GM19239 (cell line): ENCODE measurements at places on chromosomes 16 and 17.

DNA sequence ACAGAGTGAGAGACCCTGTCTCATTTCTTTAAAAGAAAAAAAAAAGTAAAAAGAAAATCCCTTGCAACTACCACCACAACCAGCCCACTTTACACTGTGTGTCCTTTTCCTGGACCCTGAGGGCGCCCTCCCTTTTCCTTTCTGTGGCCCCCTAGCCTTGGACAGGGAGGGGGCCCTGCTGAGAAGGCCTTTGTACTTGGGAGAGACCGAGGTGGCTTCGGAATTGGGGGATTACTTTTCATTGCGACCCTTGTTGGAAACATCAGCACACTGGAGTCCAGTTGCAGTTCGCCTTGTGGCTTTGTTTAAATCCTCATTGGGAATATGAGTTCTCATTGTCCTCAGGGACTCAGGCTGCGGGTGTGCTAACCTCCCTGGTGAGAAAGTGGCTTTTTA is 9.4 kb upstream of the DNASE1 start:
- no peak for DNase-seq

- no peak for DNase-seq
Measured at GRCh38 chr17:82343560-82343959, 10.0 kb upstream of the SECTM1 start.

DNA sequence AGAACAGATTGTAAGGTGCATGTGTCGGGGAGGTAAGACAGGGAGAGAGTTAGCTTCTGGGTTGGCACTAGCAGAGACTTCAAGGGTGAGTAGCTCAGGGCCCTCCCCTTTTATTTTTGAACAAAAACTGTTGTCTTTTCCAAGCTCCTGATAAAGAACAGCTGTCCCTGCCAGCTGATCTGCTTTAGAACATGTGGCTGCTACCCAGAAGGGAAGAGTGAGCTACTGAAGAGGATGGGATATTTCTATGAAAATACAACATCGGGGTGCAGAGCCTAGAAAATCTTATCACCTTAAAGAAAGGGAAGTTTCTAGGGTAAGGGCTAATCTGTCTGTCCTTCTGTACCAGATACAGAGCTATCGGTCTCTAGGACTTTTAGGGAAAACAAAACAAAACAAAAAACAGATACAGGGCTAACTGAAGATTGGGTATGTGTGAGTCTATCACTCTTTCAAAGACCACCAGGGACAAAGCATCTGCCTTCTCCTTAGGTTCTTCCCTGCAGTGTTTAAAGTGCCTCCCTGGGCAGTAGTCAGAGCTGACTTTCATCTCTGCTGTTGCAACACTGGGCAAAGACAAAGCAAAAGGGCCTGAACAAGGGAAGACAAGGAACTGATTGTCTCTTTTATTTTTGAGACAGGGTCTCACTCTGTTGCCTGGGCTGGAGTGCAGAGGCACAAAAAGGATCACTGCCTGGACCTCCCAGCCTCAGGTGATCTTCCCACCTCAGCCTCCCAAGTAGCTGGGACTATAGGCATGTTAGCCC is 5.0 kb upstream of the DHRS13 start:
- no peak for DNase-seq

GRCh38 chr17:75548813-75549212 is 23.3 kb downstream of the LLGL2 start:
- no peak for DNase-seq

DNA sequence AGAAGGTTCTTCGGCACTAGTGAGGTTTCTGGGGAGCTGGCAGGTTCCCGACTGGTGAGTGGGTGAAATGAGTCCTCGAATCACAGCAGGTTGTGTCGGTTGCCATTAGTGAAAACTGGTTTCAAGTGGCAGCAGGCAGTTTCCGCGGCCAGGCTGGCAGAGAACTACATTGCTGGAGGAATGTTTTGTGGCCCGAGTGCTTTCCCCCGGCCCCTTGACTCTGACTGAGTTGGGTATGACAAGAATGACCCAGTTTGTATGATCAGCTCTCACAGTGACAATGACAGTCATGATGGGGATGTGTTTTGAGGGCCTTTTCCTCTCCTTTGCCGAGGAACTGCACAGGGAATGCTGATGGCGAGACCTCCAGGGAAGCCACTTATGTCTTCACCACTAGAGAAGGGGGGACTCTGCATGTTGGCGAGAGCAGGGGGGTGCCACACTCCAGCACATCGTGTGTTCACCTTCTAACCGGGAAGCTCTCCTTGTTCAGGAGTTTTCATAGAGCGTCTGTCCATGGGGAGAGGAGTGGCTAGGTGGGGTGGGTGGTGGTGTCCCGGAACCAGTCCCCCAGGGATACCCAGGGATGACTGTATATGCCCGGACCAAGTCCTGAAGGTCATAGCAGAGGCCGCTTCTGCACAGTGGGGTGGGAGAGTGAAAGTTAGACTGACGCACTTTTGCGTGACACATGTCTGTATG is 206.0 kb upstream of the CHMP6 start:
- no peak for DNase-seq

DNA sequence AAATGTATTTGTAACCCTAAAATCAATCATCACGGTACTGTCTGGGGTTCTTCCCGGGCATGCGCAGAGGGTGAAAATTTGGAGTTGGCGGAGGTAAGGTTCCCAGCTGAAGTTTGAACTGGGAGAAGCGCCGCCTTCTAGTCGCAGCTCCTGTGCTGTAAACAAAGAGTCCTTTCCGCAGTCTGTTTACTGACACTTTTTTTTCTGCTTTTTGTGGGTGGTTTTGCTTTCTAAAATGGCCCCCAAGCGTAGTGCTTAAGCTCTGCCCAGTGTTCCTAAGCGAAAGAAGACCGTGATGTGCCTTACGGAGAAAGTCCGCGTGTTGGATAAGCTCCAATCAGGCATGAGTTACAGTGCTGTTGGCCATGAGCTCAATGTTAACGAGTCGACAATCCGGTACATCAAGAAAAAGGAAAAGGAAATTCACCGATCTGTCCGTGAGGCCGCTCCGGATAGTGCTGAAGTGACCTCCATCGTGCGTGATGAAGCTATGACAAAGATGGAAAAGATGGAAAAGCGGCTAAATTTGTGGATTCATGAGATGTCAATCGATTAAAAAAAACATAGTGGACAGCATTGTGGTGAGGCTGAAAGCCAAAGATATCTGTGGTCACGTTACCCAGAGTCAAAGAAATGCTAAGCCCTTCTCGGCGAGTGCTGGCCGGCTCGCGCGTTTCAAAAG is 570 bp upstream of the CFDP1 start:
- DNase-seq = peak; percentile 58

- DNase-seq = no peak
Measured at GRCh38 chr17:57566721-57567120, 178.4 kb downstream of the CCDC182 start.

- DNase-seq = no peak
Measured at GRCh38 chr17:68794636-68795434, 160.4 kb downstream of the ABCA8 start.

DNA sequence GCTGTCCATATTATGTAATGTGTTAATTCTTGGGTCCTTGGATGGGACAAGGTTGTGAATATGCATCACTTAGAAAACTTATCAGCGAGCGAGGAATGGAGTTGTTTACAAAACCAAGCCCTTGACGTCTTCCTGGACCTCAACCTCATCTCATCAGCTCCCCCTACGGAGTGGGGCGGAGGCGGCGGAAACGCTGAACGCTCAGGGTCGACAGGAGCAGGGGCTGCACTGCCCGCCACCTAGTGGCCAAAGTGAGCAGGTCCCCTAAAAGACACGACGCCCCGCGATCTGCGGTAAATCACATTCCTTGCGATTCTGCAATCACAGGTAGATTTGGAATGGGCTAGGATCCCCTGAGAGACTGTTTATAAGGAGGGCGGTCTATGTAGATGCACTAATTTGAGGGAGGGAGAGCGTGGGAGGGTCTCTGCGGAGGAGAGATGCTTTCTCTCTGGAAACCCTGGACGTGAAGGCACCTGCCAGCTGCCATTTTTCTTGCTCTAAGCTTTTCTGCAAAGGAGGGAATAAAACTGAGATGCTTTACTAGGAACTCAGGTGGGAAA is 5.4 kb upstream of the ICAM2 start:
- peak; percentile 34 for DNase-seq

- no peak for DNase-seq
Measured at GRCh38 chr17:39115135-39115534, 36.3 kb downstream of the PLXDC1 start.

- no peak for DNase-seq
Measured at GRCh38 chr17:15742921-15743320, 10.8 kb downstream of the TBC1D26 start.

DNA sequence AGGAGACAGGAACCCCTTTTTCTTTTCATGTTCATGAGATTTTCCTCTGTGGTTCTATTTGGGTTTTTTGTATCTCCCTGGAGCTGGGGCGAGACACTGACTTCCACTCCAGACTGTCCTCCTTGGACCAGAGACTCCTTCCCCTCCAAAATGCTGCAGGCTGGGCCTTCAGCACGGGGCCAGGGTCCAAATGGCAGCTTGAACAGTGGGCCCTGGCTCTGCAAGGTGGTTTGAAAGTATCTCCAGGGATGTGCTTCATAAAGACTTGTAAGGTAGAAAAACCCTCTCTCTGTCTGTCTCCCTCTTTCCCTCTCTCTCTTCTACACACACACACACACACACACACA is 236.1 kb downstream of the ZNF423 start:
- no peak for DNase-seq

DNA sequence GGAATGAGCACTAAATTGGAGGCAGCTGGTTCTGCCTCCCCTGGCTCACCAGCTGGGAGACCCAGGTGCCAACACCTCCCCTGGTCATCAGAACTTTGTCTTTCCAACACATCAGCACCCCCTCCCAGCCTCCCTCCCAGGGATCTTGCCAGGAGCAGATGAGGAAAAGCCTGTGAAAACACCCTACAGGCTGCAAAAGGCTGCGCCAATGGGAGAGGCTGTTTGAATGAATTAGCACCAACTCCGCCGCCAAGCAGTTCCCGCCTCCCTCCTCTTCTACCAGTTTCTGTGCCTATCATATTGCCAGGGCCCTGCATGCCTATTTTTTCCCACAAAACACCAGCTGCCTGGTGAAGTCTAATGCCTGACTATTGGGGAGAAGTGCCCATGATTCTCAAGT is 137.0 kb downstream of the AIPL1 start:
- DNase-seq = no peak

DNA sequence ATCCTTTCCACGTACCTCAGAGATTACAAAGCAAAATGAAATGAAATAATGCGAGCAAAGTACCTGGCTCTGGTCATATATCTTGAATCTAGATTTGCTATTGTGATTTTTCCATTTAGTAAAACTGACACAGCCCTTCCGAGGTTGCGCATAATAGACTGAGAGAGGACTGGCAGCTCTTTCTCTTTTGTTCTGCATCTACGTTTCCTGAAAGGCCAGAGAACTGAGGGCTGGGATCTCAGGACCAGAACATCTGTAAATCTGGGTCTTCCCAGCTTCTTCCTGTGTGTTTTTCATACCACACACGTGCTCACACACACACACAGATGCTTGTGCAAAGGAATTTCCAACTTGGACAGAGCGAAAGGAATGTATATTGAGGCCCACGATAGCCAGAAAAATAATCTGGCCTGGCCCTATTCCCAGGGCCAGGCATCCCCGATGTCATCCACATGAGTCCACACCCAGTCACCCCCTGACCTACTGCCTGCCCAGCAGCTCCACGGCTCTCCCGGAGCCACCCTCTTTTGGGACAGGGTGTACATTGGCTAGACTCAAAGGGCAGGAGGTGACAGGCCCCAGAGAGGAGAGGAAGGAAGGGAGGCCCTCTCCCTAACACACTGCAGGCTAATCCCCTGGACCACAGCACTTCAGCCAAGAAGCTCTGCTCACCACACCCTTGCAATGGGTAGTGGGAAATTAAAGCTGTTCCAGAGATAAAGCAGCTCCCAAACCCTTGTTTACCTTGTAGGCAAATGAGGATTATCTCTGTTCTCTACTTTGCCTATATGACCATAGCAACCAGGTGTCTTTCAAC is 41.8 kb downstream of the NOL11 start:
- DNase-seq = no peak

- no peak for DNase-seq
Measured at GRCh38 chr16:89046491-89046890, 47.2 kb upstream of the ACSF3 start.

GRCh38 chr16:57039148-57039812 is 49.9 kb downstream of the NLRC5 start:
- DNase-seq = peak; percentile 45

DNA sequence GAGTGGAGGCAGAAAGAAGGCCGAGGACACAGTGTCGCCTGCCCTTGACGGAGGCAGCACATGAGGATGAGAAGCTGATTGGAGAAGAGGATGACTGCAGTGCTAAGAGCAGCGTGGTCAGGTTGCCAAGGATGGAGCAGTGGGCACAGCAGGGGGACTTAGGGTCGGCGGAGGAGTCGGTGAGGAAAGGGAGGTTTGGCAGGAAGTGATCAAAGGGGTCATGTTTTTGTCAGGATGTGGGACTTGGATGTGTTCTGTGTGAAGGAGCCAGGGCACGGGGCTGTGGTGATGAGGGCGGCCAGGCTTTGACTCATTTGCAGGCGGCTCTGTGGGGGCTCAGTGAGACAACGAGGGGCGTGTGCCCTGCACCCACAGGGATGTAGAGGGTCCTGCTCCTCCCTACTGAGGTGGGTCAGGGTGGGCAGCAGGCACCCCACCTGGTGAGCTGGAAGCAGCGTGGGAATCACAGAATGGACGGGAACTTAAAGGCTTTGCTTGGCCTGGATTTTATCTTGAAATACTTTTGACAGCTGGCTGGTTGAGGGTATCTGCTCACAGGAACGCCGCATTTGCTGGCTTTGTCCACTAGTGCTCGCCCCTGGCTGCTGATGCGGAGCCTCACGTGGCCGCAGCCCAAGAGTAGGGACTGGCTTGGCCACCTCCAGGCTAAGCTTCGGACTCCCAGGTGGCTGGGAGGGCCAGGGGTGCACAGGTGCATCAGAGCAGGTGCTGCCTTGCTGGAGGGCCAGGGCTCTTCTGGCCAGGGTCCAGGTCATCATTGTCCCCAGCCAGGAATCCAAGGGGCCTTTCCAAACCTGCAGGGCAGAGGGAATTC is 6.0 kb downstream of the MPG start:
- no peak for DNase-seq

DNA sequence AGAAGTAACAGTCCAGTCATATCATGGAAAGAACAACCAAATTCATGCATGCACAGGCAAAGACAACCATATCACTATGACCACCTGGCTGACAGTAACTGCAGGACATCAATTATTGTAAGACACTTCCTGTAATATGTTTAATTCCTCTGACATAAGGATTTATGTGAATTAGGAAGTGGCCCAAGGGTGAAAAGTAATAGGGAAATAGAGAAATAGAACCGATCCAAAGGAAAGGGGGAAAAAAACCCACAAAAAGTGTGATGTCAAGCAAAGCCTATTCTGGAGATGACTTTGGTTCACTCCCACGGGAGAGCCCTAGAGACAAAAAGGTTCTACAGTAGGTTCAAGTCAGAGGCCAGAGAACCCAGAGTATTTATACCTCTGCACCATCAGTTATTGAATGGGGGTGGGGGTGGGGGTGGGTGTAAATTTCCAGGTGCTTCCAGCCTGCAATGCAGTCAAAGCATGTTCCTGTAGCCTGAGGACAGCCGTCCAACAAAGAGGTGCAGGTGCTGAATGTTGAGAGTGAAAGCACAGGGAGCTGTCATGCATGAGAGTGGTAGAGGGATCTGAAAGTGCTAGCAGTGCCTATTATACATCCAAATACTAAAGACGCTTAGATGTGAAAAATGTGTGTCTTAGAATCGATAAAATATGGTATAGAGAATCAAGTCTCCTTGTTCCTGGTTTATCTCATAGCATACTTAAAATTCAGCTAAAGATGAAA is 95.6 kb upstream of the HLF start:
- DNase-seq = peak; percentile 24

- DNase-seq = no peak
Measured at GRCh38 chr16:84379709-84380362, 11.5 kb downstream of the ATP2C2 start.
